ENCODE measurements at places on chromosomes 13 and 19.

- no peak for DNase-seq
Observed at GRCh38 chr13:91331047-91331915, 16.2 kb upstream of the MIR17HG start.

GRCh38 chr19:5136073-5136855 is 167.4 kb downstream of the KDM4B start:
- DNase-seq, result no peak

DNA sequence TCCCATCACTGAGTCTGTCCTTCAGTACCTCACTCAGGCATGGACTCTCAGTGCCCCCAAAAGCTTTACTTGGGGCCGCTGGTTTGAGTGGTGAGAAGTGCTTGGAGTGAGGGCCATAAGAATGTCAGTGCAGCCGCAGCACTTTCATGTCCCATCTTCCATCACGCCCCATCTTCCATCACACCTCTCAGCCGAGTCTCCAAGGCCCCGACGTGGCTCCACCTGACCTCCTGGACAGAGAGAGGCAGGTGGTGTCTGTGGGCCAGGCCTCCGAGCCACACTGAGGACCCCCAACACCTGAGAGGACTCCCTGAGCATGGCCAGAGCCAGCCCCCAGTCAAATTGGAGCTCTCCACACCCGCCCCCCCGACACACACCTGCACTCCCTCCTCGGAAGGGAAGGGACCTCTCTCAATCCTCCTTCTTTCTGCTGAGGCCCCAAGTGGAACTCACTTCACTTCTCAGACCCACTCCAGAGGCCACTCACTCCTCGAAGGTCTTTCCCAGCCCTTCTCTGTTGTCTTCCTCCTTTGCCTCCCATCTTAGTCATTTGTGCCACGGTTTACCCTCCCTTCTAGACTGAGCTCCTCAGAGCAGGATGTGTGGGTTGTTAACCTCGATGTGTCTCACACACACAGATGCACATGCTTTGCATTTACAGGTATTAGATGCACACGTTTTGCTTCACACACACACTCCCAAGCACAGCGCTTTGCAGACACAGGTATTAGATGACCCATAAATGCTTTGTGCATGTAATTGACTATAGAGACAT is 65.7 kb upstream of the ATP12A start:
- no peak for DNase-seq

- no peak for DNase-seq
Observed at GRCh38 chr13:44906713-44907112, 82.6 kb downstream of the NUFIP1 start.

GRCh38 chr13:59962343-59962742 is 201.4 kb downstream of the DIAPH3 start:
- no peak for DNase-seq

DNA sequence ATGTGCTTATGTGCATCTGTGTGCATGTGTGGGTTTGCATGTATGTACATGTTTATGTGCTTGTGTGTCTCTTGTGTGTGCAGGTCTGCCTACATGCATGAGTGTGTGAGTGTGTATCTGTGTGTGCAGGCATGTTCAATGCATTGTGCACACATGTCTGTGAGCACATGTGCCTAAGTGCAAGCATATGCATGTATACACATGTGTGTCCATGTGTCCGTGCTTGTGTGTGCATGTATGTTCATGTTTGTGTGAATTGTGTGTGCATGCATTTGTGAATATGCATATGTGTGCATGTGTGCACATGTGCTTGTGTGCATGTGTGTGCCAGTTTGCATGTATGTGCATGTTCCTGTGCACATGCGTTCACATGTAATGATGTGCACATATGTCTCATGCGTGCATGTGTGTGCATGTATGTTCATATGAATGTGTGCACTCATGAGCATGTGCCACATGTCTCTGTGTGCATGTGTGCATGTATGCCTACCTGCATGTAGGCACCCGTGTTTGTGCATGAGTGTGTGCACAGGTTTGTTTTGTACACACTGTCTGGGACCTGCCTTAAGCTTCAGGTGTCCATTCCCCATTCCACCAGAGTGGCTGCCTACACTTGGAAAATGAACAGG is 32.1 kb upstream of the PTPRS start:
- no peak for DNase-seq

DNA sequence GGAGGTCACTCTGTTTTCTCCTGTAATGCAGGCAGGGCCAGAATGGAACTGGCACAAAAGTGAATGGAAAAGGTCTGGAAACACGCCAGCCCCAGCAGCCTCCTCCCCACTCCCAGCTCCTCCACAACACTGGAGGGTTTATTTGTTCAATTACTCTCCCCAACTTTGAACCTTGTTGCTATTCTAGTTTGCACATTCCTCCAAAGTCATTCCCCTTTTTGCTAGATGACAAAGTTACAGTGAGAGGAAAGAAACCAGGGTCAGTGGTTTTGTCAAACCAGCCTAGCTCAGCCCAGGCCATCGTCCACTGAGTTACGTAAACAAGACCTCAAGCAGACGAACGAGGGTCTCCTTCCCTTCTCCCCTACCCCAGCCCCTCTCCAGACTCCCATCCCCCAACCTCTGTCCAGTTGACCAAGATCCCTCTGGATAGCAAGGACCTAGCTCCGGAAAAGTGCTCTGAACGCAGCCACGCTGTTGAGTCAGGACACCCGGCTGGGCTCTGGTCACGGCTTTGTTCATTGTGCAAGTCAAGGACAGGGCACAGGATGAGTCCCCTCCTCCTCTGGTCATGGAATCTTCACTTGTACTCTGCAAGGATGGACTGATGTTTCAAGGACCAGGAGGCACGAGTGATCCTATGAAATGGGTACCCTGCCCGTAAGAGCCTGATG is 180.0 kb downstream of the USP12 start:
- peak; percentile 53 for DNase-seq

DNA sequence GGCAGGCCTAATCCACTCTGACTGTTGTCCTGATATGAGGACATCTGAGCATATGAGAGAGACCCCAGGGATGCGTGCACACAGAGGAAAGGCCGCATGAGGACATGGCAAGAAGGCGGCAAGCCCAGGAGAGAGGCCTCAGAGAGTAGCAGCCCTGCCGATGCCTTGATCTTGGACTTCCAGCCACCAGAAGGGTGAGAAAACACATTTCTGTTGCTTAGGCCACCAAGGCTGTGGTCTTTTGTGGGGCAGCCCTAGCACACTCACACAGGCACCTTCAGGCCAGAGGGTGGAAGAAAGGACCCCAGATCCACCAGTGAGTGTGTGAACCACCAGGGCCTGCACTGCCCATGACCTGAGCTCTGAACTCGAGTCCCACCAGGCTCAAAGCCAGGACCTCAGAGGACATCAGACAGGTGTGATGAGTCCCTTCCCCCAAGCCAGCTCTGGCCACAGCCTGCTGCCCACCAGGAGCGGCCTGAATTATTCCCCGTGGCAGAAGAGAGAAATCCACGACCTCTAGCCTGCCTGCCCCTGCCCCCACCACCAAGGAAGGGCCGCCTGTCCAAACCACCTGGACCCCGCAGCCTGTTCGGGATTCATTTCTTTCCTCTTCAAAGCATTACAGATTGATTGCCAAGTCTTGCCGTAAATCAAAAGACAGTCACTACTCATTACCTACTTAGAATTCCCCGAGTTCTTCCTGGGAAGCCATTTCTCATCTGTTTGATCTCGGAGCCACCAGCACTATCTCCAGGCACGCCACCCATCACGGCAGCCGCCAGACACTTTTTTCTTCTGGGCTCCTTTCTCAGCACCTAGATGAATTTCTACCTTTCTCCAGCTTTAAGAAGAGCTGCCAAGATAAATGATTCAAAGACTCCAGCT is 72.2 kb downstream of the CEBPG start:
- DNase-seq, result no peak

GRCh38 chr19:55390461-55390880 is 4.7 kb downstream of the RPL28 start:
- no peak for DNase-seq

- no peak for DNase-seq
Observed at GRCh38 chr19:7718668-7719067, 13.2 kb downstream of the CLEC4G start.

DNA sequence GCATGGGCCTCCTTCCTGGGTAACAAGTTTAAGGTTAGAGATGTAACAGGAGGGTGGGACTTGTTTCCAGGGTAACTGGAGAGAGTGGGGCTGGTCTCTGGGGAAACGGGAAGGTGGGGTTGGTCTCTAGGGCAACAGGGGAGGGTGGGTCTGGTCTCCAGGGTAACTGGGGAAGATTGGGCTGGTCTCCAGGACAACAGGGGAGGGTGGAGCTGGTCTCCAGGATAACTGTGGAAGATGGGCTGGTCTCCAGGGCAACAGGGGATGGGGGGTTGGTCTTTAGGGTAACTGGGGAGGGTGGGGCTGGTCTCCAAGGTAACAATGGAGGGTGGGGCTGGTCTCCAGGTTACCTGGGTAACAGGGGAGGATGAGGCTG is 36.5 kb downstream of the SPTBN4 start:
- DNase-seq, result no peak

- no peak for DNase-seq
Observed at GRCh38 chr19:402786-403185, 6.2 kb downstream of the C2CD4C start.

GRCh38 chr19:1288833-1289685 is 3.4 kb downstream of the EFNA2 start:
- no peak for DNase-seq

- DNase-seq, result no peak
Observed at GRCh38 chr19:41479757-41480191, 36.8 kb downstream of the ERICH4 start.

DNA sequence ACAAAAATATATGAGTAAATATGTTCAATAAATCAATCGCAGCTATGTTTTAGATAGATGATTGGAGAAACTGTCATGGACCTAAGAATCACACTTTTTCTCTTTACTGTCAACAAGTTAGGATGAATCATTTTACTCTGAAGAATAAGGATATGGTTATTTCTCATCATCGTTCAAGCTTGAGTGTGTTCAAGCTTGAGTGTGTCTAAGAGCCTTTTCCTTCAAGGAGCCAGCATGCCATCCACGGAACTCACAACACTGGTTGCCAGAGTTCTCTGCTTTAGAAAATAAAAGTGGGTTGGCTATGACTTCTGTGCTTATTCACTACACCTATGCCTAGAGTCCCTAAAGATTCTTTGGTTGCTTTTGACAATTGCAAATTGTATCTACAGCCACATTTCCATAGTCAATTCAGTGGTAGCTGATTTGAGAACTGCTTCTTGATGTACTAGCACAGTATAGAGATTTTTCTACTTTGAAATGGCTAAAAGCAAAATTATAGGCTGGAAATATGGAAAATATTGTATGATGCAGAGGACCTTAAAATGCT is 58.1 kb upstream of the SCEL start:
- DNase-seq, result no peak

- no peak for DNase-seq
Observed at GRCh38 chr13:99542788-99543406, 41.6 kb downstream of the TM9SF2 start.

- no peak for DNase-seq
Observed at GRCh38 chr13:21796775-21797514, 126.1 kb downstream of the FGF9 start.

GRCh38 chr19:42189133-42189532 is 28.3 kb downstream of the DEDD2 start:
- no peak for DNase-seq

DNA sequence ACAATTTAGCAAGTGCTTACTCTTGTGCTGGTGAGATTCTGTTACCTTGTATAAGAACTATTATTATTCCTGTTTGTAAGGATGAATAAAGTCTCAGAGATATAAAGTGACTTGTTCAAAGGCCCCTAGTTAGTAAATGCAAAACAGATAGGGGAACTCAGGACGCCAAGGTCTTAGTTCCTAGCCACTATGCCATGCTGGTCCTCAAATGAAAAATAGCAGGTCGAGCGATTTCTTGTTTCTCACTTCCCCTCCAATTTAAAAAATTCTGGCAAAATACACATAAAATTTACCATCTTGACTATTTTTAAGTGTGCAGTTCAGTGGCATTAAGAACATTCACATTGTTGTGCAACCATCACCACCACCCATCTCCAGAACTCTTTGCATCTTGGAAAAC is 1.1 kb downstream of the TECR start:
- DNase-seq, result no peak

DNA sequence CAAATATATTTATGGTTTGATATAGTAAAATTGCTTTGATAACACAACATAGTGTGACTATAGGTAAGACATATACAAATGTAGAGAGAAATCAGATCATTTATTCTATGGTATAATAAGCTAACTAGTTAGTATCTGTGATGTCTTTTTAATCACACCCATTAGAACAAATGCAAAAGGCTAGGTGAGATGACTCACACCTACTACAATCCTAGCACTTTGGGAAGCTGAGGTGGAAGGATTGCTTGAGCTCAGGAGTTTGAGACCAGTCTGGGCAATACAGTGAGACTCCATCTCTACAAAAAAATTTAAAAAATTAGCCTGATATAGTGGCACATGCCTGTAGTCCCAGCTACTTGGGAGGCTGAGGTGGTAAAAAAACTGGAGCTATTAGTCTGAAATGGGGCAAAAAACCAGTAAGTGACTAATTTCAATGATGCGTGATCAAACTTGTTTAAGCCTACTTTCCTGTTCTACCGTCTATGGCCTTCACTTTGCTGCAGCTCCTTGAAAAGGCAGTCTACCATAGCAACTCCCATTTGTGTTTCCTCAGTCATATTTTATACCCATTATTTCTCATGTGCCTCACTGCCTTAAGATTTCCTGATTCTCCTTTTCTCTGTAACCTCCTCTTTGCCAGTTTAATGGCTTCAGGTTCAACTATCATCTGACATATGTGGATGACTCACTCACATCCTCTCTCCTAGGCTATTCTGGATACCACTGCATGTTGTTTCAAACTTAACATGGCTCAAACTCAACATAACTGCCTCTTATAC is 12.5 kb downstream of the ALG5 start:
- DNase-seq, result no peak

DNA sequence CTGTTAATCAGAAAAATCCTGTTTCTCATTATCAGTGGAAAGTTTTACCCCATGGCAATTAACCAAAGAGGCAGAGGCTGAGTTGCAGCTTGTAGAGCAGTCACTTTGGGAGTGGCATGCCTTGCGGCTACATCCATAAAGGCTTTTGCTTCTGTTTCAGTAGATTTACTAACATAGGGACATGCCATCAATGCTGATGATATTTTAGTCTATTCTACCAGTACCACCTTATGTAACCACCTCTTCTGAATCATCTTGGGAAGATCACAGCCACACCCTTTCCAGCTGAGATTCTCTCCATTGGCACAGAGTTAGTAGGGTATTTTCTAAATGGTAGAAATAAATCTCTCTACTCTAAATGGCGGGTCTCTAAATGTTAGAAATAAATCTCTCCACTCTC is 37.5 kb downstream of the POSTN start:
- DNase-seq, result no peak

- peak; percentile 6 for DNase-seq
Observed at GRCh38 chr19:27794494-27795042, 1418.4 kb downstream of the UQCRFS1 start.
